ENCODE measurements at places on chromosomes 1 and 21. TPM values are rescaled to one million over a fixed set of nuclear protein-coding genes. Genes with fewer than 3 reads are reported as not detected.

GRCh38 chr1:6508816-6509189, 17.3 kb upstream of the PLEKHG5 start:
- no peak for DNase-seq

GRCh38 chr1:40404670-40405462, 31.3 kb downstream of the SMAP2 start:
- no peak for DNase-seq

DNA sequence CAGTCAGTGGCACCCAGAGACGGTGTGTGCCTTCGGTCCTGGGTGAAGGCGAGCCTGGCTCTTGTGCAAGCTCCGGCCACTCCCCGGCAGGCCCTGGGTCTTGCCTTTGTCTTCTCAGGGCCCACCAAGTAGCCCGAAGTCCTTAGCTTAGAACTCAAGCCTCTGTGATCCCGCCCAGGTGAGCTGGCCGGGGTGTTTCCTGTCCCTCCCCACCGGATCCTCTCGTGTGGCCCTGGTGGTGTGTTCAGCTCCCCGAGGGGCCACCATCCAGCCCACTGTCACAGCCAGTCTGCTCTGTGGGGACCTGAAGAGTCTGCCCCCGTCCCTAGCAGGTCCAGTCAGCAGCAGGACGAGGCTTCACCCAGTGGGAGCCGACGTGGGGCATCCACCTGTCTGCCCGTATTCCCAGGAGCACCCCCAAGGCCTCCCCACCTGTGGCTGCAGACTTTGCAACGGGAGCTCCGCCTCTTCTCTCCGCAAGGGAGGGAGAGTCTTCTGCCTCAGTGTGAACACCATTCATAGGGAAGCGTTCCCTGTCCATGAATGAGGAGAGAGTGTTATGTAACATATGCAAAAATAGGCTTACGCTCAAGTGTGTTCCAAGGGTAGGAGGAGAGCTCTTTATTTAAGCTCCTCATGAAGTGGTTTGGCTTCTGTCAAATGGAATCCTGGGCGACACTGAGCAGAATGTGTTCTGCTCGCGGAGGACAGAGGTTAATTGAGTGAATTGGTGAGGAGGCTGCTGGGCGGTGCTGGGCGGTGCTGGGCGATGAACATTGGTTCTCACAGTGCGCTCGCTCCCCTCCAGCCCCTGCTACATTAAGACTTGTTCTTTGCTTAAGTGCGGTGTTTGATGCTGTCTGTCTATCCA, 108.9 kb downstream of the CRYAA start:
- DNase-seq = no peak

LCE3D gene
- total RNA-seq = not detected

DNA sequence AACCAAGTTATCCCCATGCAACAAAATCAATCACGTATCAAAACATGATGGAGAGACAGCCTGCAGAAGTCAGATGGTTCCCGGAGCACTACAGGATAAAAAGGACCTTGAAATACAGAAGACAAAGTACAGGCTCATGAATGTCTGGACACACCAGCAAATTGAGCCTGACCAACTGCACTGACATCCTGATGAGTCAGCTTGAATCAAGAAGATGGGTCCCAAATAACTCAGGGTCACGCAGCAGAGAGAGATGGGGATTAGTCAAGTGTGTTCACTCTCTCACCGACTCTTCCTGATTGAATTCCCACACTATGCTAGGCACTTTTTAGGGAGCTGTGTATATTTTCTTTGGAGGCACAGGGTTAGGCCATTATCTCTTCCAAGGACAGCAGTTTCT, 71.1 kb upstream of the DIRAS3 start:
- DNase-seq = no peak

DNA sequence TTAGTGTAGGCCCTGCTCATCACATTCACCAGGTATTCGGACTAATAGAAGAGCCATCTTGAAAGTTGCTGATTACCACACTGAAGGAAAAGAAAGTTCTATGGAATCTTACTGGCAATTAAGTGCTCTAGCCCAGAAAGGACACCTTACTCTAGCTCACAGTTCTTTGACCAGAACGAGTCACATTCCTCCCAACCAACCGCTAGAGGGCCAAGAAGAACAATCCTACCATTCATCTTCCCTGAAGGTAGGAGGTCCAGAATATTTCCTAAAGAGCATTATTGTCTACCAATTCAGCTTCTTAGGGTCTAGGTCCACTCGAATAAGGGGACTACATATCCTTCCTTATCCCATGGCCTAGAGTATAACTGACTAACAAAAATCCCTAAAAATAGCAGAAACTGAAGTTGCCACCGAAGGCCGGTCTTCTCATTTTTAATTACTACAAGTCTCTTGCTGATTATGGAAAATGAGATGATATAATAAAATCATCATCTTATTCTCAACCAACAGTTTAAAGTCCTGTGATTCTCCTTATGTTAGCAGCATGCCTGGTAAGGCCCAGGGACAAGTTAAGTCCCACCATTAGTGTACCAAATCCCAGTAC, 2.7 kb upstream of the FMO1 start:
- no peak for DNase-seq

TAL1 gene
- 2.1 TPM for total RNA-seq

- DNase-seq = no peak
These were observed 744.2 kb downstream of the USP25 start for GRCh38 chr21:16473988-16474387.

DNA sequence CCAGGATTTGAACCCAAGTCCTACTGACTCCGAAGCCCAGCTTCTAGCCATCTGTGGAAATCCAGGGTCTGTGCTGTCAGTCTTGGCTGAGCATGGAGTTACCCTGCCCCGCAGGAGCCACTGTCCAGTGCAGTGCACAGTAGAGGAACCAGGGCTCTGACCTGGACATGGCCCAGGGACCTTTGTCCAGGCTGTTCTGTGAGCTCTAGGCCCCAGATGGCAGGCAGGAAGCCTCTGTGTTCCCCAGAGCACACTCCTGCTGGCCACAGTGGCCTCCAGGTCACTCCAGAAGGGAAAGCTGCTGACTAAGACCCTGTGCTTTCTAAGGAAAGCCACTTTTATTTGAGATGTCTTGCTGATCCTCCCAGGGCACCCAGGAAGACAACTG, 13.8 kb downstream of the S100A7A start:
- no peak for DNase-seq

DNA sequence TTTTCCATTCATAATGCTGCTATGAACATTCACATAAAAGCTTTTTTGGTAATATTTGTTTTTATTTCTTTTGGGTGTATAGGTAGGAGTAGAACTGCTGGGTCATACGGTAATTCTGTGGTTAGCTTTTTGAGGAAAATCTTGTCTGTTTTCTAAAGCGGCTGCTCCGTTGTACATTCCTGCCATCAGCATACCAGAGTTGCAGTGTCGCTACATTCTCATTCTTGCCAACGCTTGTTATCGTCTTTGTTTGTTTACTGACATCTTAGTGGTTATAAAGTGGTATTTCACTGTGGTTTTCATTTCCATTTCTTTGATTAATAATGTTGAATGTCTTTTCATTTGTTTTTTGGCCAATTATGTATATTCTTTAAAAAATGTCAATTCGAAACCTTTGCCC, 469.8 kb upstream of the ZP4 start:
- no peak for DNase-seq
